ENCODE measurements at places on chromosomes 7 and 10.
A peak's percentile ranks its signal among the peaks of the same experiment; 100 is the strongest.

GRCh38 chr10:127979045-127979444 is 72.1 kb downstream of the PTPRE start:
- DNase-seq = no peak

GRCh38 chr10:96512524-96513304 is 1.0 kb downstream of the TLL2 start:
- no peak for DNase-seq

DNA sequence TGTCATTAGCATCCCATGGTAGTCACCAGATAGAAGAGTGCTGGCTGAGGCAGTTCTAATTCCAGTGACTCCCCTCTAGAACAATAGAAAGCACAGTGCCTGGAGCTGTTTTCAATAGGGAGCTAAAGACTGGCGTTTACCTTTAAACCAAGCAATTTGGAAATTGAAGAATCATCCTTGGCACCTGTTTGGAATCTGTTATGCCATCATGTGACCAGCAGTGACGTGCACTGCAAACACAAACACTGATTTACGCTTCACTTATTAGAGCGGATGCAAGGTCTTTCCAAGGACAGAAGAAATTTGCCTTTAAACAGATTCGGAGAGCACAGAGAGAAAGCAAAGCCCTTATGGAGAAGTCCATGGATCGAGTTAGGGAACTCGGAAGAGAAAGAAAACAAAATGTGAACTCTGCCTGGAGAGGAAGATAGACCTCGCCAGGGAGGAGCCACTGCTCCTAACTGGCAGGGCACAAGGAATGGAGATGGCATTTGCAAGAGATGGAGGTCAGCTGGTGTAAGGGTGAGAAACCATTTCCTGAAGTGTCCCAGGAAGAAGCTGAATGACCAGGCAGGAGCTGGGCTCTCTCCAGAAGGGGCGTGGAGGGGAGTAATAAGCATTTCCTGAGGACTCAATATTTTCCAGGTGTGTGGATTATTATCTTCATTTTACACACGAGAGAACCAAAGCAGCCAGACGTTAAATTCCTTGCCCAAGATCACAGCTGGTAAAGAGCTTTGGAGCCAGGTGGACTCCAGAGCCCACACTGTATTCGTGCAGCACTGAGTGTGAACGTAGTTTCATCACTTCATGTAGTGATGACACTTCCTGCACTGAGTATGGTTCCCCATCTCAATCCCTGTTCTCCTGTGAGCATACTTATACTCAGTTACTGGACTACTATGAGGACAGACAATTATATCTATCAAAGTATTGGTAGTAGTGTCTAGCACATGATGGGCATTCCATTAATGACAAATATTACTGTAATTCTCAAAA is 97.7 kb downstream of the CUBN start:
- no peak for DNase-seq

- DNase-seq = peak; percentile 85
These were observed 22.0 kb downstream of the KLF6 start for GRCh38 chr10:3763035-3763456.

Data from lower leg skin (tissue), 4 donors.